ENCODE measurements at places on chromosomes 16 and 17. TPM values are rescaled to one million over a fixed set of nuclear protein-coding genes. Genes with fewer than 3 reads are reported as not detected.

The PLXDC1 gene
- total RNA-seq = 19.5 TPM

The COX6A2 gene
- not detected for total RNA-seq

The MFAP4 gene
- total RNA-seq = 179 TPM

GRCh38 chr16:30113031-30113710 lies at the start of gene GDPD3:
TSS of gene GDPD3 (minus strand) at chr16:30113537. CDS start at chr16:30113478, 59 bp downstream.
- no peak for DNase-seq

- DNase-seq = no peak
Measured at GRCh38 chr16:55508271-55508921, 476 bp upstream of the LPCAT2 start.

- no peak for DNase-seq
Measured at GRCh38 chr17:68777856-68778694, 176.9 kb upstream of the FAM20A start.
